ENCODE measurements at places on chromosomes 11 and 22.

- DNase-seq = no peak
Observed at GRCh38 chr11:113554526-113554925, 79.3 kb upstream of the DRD2 start.

- no peak for DNase-seq
Observed at GRCh38 chr11:70463478-70464255, 65.3 kb downstream of the CTTN start.

DNA sequence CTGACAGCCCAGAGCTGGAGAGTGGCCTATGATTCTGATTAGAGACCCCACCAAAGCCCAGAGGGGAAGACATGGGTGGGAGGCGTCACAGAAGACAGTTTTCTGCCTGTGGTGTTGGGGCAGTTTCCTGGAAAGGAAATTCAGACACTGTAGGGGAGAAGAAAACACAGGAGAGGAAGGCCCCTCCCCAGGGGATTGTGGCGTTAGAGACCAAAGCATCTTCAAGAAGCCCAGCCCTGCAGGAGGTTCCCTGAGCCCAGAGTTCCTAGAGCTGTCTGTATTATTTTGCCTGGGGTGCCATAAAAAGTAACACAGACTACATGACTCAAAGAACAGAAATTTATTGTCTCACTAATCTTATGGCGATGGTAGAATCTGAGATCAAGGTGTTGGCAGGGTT lies 40.2 kb upstream of the PRAME start:
- no peak for DNase-seq

GRCh38 chr22:37146507-37147180 lies 3.1 kb downstream of the IL2RB start:
- no peak for DNase-seq

DNA sequence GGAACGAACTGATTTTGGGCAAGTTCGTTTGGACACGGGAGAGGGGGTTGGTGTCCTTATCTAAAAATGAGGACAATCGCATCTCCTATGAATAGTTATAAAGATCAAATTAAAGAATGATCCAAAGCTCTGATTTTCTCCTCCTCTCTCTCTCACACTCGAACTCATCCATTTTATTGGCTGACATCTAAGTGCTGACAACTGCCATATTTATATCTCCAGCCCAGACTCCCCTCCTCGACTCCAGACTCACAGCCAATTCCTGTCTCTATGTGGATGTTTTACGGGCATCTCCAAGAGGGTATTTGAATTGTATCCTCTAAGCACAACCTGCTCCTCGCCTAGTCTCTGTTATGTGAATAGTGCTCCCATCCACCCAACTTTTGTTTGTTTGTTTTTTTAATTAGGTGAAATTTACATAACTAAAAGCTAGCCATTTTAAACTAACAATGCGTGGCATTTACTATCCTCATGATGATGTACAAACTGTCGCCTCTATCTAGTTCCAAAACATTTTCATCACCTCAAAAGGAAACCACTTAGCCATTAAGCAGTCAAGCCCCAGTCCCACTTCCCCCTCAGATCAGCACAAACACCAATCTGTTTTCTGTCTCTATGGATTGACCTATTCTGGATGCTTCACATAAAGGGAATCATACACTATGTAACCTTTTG lies 4.0 kb downstream of the SYN3 start:
- DNase-seq = no peak

DNA sequence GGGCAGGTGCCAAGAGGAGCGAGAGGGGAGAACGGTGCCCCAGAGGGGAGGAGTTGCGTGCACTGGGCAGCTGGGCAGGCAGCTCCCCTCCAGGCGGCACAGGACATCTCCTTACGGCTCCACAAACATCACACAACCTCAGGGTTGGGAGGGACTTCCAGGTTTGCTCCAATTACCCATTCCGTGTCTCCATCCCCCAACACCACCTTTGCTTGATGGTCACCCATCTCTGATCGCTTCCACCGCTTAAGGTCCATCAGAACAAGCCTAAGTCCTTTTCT lies 14.5 kb upstream of the TP53AIP1 start:
- DNase-seq = no peak

GRCh38 chr22:28799606-28800307 lies 612 bp downstream of the XBP1 start:
- DNase-seq = no peak

GRCh38 chr11:90355200-90355599 lies 132.4 kb upstream of the CHORDC1 start:
- DNase-seq = no peak

DNA sequence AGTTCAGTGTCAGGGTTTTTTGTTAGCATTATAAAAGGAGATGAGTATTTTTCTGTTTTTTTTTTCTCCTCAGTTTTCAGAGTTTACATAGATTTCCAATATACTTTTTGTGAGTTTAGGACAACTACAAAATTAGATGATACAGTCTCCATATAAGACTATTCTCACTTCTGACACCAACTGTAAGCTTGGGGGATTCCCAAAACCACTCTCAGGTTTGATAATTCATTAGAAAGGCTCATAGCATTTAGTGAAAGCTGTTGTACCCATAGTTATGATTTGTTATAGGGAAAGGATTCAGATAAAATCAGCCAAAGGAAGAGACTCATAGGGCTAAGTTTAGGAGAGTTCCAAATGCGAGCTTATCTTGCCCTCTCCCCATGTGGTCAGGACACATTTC lies 24.1 kb downstream of the CUL5 start:
- no peak for DNase-seq

DNA sequence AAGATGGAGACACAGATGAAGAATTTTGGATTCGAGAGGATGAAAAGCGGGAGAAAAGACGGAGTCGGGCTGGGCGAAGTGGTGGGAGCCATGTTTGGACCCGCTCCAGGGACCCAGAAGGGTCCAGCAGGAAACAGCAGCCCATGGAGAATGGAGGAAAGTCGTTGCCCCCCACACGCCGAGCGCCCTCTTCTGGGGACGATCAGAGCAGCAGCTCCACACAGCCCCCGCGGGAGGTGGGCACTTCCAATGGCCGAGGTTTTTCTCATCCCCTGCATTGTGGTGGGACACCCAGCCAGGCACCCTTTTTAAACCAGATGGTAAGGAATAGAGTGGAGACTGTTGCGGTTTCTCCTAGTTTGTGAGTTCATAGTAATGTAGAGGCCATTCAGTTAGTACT lies 22.8 kb upstream of the SLC25A18 start:
- DNase-seq = no peak

GRCh38 chr11:111539426-111540113 lies 950 bp upstream of the LAYN start:
- DNase-seq = no peak

GRCh38 chr11:62959422-62959980 lies 25.3 kb downstream of the SLC22A6 start:
- no peak for DNase-seq

DNA sequence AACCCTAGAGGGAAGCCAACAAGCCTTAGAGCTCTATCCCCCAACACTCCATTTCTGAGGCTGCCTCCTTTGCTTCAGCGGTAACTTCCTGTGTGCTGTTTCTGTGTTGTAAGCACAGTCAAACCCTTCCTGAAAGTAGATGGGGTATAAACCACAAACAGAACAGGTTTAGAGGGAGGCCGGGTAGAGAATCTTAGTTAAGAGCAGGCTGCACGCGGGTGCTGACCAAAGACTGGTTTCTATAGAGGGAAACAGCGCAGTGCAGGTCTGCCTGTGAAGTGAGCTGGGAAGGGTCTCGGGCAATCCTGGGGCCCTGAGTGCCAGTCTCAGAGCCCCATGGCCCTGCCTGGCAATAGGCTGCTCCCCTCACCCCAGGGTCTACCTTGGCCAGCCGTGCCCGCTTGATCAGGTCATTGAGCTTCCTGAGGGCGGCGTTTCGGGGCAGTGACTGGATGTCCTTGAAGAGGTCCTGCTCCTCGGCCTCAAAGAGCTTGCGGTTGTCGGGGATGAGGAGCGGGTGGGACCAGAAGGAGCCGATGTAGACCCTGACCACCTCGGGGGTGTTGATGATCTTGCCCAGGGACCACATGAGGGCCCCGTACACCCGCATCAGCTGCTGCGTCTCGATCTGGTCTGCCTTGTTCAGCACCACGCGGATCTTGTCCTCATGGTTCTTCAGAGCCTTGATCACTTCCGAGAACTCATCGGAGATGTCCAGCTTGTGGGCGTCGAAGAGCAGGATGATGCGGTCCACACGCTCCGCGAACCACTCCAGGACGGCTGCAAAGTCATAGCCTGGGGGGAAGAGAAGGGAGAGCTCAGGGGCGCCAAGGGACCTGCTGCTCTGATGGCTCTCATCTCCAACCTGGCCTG lies 15.3 kb upstream of the CDC42BPG start:
- DNase-seq = no peak

DNA sequence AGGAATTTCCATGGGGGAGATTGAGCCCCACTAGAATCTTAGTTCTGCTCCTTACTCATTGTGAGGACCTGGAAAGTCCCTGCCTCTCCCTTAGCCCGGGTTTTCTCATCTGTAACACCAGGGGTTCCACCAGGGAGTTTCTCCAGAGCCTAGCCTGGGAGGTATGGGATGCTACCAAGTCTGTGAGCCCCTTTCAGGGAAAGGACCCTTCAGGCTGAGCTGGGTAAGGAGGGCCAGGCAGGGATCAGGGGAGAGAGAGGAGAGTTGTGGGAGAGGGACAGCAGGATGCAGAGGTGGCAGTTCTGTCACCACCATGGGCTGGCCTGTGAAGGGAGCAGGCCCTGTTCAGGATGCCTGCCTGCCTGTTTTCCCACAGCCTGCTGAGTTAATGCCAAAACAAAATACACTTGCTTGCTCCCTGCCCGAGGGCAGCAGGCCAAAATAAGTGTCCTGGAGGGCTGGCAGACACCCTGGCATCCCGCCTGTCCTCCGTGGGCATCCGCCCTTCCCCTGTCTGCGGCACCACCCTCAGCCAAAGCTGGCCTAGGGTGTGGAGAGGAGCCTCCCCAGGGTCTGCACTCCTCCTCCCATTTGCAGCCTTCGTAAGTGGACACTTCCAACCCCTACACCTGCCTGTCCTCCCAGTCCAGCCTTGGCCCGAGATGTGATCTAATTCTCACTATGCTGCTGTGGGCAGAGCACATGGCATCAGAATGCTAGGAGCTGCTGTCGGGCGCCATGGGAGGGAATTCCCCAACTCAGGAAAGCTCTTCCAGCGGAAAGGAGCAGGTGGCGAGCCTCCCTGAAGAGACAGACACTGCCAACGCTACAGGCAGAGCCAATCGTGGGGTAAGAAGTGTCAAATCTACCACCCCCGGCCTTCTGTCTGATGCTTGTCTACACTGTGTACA lies 5.9 kb upstream of the FCHSD2 start:
- peak; percentile 75 for DNase-seq

DNA sequence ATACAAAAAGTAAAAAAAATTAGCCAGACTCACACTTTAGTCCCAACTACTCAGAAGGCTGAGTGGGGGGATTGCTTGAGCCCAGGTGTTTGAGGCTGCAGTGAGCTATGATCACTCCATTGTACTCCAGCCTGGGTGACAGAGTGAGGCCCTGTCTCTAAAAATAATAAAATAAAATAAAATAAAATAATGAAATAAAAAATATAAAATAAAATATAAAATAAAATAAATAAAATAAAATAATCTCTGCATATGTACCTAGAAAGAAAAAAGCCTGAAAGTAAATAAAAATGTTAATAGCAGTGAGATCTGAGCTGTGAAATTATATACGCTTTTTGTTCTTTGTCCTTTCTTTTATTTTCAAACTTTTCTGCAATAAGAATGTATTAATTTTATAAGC lies 17.1 kb upstream of the LRP5 start:
- DNase-seq = no peak

DNA sequence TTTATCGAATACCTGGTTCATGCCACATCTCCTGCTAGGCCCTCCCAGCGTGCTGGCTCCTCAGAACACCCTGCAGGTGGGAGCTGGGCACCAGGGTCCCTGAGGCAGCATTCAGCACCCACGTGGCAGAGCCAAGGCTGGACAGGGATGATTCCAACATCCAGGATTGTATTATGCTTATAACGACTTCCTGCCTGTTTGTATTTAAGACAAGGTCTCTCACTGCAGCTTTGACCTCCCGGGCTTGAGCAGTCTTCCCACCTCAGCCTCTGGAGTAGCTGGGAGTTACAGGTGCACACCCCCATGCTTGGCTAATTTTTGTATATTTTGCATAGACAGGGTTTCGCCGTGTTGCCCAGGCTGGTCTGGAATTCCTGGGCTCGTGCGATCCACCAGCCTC lies 64.7 kb upstream of the WNT7B start:
- DNase-seq = no peak

DNA sequence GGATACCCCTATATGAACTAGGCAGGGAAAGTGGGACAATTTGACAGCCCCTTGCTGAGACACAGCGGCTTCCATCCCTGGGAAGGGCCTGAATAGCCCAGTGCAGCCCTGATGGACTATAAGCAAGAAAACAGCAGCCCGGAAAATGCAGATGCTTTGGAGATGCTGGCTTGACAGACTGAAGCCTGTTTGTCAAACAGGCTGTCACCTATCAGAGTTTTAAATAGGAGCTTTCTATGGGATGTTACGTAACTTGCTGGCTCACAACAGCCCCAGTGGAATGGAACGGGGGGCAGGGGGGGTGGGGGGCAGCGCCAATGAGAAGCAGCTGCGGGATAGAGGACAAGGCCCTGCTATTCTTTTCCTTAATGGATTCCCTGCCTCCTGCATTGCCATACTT lies 91.9 kb upstream of the NTM start:
- no peak for DNase-seq

DNA sequence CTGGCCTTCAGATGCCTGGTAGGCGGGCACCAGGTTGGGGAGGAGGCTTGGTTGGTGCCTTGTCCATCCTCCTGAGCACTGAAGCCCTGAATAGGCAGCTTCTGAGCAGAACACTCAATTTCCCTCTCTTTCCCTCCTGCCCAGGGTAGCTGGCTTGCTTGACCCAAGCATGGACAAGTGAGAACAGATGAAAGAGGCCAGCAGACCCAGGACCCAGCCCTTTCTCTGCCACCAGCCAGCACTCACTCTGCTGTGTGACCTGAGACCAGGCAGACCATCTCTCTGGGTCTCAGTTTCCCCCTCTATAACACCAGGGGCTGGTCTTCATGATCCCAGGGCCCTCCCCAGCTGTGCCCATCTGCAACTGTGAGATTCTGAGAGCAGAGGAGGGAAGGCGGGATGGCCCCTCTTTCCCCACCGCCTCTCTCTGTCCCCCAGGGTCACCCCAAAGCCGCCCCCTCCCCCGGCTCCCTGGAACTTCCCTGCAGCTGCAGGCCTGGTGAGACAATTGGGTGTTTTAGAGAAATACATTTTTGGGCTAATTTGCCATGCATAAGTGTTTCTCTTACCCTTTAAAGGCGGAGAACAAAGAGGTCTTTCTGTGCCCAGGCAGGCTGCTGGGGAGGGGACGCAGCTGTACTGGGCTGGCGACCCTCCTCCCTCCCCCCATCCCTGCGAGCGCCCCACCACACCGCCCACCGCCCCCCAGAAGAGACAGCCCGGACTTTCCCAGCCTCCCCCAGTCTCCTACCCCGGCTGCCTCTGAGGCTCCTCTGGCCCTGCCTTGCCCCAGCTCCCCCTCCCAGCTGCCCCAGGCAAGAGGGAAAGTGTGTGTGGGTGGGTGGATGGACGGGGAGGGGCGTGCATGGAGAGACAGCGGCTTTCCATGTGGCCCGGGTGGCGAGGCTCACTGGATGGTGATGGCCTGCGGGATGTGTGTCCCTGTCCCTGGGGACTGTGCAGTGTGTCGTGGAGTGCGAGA lies 30.8 kb upstream of the PICK1 start:
- no peak for DNase-seq
